ENCODE measurements at places on chromosomes 2 and 18. TPM values are rescaled to one million over a fixed set of nuclear protein-coding genes. Genes with fewer than 3 reads are reported as not detected.

Gene CDH19
- total RNA-seq: not detected

DNA sequence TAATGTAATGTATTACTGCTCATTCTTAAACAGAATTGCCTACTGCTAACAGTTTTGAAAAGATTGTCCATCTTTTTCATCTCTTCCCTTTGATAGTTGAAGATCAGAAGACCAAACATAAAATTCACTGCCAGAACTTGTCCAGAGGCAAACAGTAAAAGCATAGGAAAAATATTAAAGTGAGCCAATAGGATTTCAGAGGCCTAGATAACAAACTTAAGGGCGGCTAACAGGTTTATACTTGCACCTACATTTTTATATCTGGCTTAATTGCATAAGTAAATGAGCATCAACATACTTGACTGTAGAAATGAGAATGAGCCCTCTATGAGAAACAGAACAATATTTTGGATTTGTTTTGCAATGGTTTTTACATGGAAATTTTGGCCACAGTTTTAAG, 30.3 kb downstream of the ZC3H15 start:
- H3K27me3 ChIP-seq: no peaks in the 10 kb centered on the region
- H3K36me3 ChIP-seq: peaks cover 19% of the 10 kb centered on the region
- peak overlapping the region; percentile 54 for H3K27ac ChIP-seq
- no peak overlapping the region for H3K4me3 ChIP-seq

- no peak for DNase-seq
- peaks cover 10% of the 10 kb centered on the region for H3K4me1 ChIP-seq
- no peak overlapping the region for H3K27ac ChIP-seq
- H3K27me3 ChIP-seq: no peaks in the 10 kb centered on the region
- H3K36me3 ChIP-seq: peaks cover 10% of the 10 kb centered on the region
- no peak overlapping the region for H3K4me3 ChIP-seq
These were observed 83.1 kb downstream of the EIPR1 start for GRCh38 chr2:3294493-3294892.

DNA sequence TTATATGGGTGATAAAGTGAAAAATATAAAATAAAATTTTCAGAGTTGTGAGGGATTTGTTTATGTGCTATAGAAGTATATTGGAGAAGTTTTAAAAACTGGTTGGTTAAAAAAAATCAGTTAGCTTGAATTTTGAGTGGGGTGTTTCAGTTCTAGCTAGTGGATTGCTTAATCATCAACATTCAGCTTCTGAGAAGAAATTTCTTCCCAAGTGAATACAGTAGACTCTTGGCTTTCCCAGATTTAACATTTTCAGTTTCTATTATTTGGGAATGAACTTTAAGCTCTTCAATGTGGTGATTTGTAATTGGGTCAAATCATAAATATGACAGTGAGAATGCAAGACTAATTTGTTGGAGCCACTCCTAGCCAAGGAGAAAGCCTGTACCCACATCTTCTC, 120.8 kb downstream of the PLCL1 start:
- no peaks in the 10 kb centered on the region for H3K36me3 ChIP-seq
- H3K27ac ChIP-seq: no peak overlapping the region
- H3K27me3 ChIP-seq: no peaks in the 10 kb centered on the region
- peaks cover 1% of the 10 kb centered on the region for H3K4me1 ChIP-seq

GRCh38 chr18:10193444-10193843, 261.0 kb upstream of the APCDD1 start:
- H3K4me3 ChIP-seq: no peak overlapping the region
- H3K36me3 ChIP-seq: no peaks in the 10 kb centered on the region
- no peak for DNase-seq

Measured in mesothelial cell of epicardium (in vitro differentiated cells).